Panc1 (cell line): ENCODE measurements at places on chromosomes 5 and 9. TPM values are rescaled to one million over a fixed set of nuclear protein-coding genes. Genes with fewer than 3 reads are reported as not detected.
A peak's percentile ranks its signal among the peaks of the same experiment; 100 is the strongest.

GLDC gene
- total RNA-seq: 4.0 TPM

GRCh38 chr5:152309926-152310450, 95.1 kb downstream of the NMUR2 start:
- no peak overlapping the region for H3K27ac ChIP-seq
- no peaks in the 10 kb centered on the region; the same call in 1 of the 2 replicates for H3K27me3 ChIP-seq
- no peak overlapping the region for H3K4me3 ChIP-seq
- no peaks in the 10 kb centered on the region for H3K36me3 ChIP-seq
- no peak for DNase-seq

GRCh38 chr9:95003689-95004410, 277.4 kb downstream of the AOPEP start:
- peaks cover 15% of the 10 kb centered on the region for H3K4me1 ChIP-seq
- H3K36me3 ChIP-seq: peaks cover 5% of the 10 kb centered on the region
- no peaks in the 10 kb centered on the region for H3K27me3 ChIP-seq
- no peak for DNase-seq
- peak overlapping the region; percentile 92 for H3K27ac ChIP-seq

- H3K27me3 ChIP-seq: no peaks in the 10 kb centered on the region
- no peaks in the 10 kb centered on the region for H3K36me3 ChIP-seq
- H3K27ac ChIP-seq: no peak overlapping the region
- H3K4me3 ChIP-seq: no peak overlapping the region
- H3K4me1 ChIP-seq: no peaks in the 10 kb centered on the region
- no peak for DNase-seq
These were observed 26.6 kb upstream of the CRB2 start for GRCh38 chr9:123329329-123329955.

GRCh38 chr5:131899686-131900085, 45.8 kb downstream of the MEIKIN start:
- H3K27ac ChIP-seq: no peak overlapping the region
- H3K4me1 ChIP-seq: no peaks in the 10 kb centered on the region
- H3K36me3 ChIP-seq: no peaks in the 10 kb centered on the region
- no peak overlapping the region for H3K4me3 ChIP-seq

DNA sequence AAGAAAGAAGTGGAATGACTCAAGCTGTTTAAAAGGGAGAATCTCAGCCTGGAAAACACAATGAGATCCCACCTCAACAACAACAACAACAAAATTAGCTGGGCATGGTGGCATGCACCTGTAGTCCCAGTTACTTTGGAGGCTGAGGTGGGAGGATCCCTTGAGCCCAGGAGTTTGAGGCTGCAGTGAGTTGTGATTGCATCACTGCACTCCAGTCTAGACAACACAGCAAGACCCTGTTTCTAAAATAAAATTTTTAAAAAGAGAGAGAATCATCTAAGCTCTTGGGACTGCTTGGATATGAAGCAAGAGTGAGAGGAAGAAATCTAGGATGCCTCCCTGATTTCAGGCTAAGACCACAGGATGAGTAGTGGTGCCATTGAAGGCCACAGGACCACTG, 47.4 kb upstream of the KIF2A start:
- DNase-seq: no peak
- H3K36me3 ChIP-seq: no peaks in the 10 kb centered on the region
- H3K4me1 ChIP-seq: no peaks in the 10 kb centered on the region

- no peaks in the 10 kb centered on the region for H3K36me3 ChIP-seq
- no peaks in the 10 kb centered on the region for H3K4me1 ChIP-seq
- no peak overlapping the region for H3K27ac ChIP-seq
- no peak overlapping the region for H3K4me3 ChIP-seq
These were observed 114.0 kb downstream of the PIP5K1B start for GRCh38 chr9:68819065-68819464.

GRCh38 chr9:81397481-81398381, 291.6 kb downstream of the TLE1 start:
- no peaks in the 10 kb centered on the region for H3K36me3 ChIP-seq
- H3K4me3 ChIP-seq: no peak overlapping the region
- DNase-seq: no peak
- H3K4me1 ChIP-seq: no peaks in the 10 kb centered on the region
- no peak overlapping the region for H3K27ac ChIP-seq

SLIT3 gene
- 26.4 TPM for total RNA-seq

- no peaks in the 10 kb centered on the region for H3K4me1 ChIP-seq
- H3K36me3 ChIP-seq: no peaks in the 10 kb centered on the region
- no peak overlapping the region for H3K4me3 ChIP-seq
- no peak overlapping the region for H3K27ac ChIP-seq
- DNase-seq: no peak
These were observed 277.5 kb downstream of the EPB41L4A start for GRCh38 chr5:112141582-112141981.

ACSL6 gene
- 0.18 TPM for total RNA-seq

SNCAIP gene
- not detected for total RNA-seq

ROR2 gene
- total RNA-seq: 5.9 TPM

GRCh38 chr9:130196643-130197042, 24.4 kb downstream of the NCS1 start:
- H3K36me3 ChIP-seq: no peaks in the 10 kb centered on the region
- H3K27ac ChIP-seq: no peak overlapping the region
- H3K27me3 ChIP-seq: no peaks in the 10 kb centered on the region
- H3K4me3 ChIP-seq: no peak overlapping the region

CDH9 gene
- 0.10 TPM for total RNA-seq

DNA sequence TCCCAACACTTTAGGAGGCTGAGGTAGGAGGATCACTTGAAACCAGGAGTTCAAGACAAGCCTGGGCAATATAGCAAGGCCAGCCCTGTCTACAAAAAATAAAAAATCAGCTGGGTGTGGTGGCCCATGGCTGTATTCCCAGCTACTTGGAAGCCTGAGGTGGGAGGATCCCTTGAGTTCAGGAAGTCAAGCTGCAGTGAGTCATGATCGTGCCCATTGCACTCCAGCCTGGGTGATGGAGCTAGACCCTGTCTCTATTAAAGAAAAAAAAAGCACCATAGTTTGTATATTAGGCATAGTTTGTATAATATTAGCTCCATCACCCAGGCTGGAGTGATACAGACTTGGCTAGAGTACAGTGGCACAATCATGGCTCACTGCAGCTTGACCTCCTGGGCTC, 9.6 kb upstream of the NME5 start:
- H3K4me3 ChIP-seq: no peak overlapping the region
- H3K27ac ChIP-seq: no peak overlapping the region
- no peaks in the 10 kb centered on the region for H3K36me3 ChIP-seq
- DNase-seq: no peak
- H3K27me3 ChIP-seq: no peaks in the 10 kb centered on the region
- no peaks in the 10 kb centered on the region for H3K4me1 ChIP-seq

- H3K36me3 ChIP-seq: peaks cover 21% of the 10 kb centered on the region
- DNase-seq: no peak
- H3K27me3 ChIP-seq: no peaks in the 10 kb centered on the region
- no peak overlapping the region for H3K4me3 ChIP-seq
- no peak overlapping the region for H3K27ac ChIP-seq
These were observed 8.9 kb downstream of the MTX3 start for GRCh38 chr5:79982136-79982535.

DMRTA1 gene
- total RNA-seq: 1.8 TPM

RNF208 gene
- 11.5 TPM for total RNA-seq

DNA sequence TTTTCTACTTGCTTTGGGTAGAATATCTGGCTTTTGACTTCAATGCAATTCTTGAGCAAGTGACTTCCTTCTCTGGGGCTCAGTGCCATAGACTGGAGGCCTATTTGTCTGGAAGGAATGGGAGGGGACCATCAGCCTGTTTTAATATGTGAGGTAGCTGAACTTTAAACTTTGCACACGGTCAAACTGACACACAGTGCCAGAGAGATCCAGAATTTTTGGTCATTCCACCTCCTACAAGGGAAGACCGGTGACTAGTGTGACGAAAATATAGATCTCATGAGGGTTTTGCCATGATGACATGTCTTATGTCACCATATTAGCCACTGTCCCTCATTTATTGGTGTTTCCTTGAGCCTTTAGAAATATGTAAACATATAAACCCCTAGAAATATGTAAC, 44.6 kb upstream of the ZSWIM6 start:
- H3K4me1 ChIP-seq: no peaks in the 10 kb centered on the region
- no peak overlapping the region for H3K4me3 ChIP-seq
- no peaks in the 10 kb centered on the region for H3K27me3 ChIP-seq

SLC6A7 gene
- not detected for total RNA-seq

DNA sequence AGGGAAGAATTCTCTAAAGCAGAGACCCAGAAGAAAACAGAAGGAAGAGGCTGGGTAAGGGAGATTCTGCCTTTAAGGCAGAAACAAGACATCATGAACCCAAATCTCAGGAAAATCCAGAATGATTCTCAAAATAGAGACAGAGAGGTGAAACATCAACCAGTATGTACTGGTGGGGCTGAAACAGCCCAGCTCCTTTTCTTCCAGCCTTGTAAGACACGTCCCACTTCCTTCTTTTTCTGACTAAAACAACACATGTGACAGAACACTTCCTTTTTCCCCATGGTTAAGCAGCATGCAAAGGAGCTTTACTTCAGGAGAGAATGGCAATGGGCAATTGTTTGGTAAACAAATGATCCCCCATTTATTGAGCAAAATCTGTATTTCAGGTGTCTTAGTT, 230.8 kb upstream of the NR4A3 start:
- H3K27me3 ChIP-seq: no peaks in the 10 kb centered on the region
- H3K4me3 ChIP-seq: no peak overlapping the region
- DNase-seq: no peak
- no peaks in the 10 kb centered on the region for H3K36me3 ChIP-seq

DNA sequence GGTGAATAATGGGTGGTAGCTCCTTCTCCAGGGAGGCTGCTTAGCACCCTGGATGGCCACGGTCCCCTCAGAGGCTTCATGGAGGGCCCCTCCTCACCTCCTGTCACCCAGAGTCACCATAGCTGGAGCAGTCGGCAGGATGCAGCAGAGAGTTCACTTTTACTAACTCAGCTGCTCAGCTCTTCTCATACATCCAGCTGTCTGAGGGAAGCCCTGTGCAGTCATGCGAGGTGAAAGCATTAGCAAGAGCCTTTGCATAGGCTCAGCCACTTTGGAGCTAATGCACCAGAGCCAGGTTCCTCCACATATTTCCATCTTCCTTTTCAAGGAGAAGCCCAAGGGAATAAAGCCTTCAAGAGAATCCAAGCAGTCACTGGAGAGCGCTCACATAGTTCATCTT, 499.2 kb downstream of the BNC2 start:
- H3K4me3 ChIP-seq: no peak overlapping the region
- no peaks in the 10 kb centered on the region for H3K4me1 ChIP-seq
- H3K27ac ChIP-seq: no peak overlapping the region
- no peaks in the 10 kb centered on the region for H3K27me3 ChIP-seq

DNA sequence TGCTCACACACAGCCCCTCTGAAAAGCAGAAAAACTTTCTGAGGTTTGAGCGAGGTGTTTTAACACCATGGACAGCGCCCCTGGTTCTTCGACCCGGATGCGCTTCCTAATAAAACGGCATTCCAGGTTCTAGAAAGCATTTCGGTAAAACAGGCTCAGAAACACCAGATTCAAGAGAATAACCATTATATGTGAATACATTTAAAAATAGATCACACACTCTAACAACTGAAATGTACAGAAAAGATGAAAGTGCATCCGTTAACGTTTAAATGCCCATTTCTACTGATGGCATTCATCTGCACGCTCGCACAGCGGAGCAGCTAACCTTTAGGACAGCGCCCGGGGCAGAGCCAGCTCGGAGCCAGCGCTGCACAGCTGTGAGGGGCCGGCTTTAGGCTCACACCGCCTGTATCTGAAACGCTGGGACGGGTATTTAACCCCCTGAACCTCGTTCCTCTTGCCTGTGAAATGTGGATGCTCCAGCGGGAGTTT, 26.3 kb upstream of the TENT4A start:
- H3K4me1 ChIP-seq: no peaks in the 10 kb centered on the region
- no peak overlapping the region for H3K27ac ChIP-seq
- peaks cover 18% of the 10 kb centered on the region for H3K27me3 ChIP-seq
- no peaks in the 10 kb centered on the region for H3K36me3 ChIP-seq

GRCh38 chr5:59007460-59008063, 424.7 kb downstream of the RAB3C start:
- DNase-seq: no peak
- H3K36me3 ChIP-seq: no peaks in the 10 kb centered on the region
- no peak overlapping the region for H3K27ac ChIP-seq
- no peaks in the 10 kb centered on the region; the same call in 1 of the 2 replicates for H3K27me3 ChIP-seq
- no peaks in the 10 kb centered on the region for H3K4me1 ChIP-seq

DNA sequence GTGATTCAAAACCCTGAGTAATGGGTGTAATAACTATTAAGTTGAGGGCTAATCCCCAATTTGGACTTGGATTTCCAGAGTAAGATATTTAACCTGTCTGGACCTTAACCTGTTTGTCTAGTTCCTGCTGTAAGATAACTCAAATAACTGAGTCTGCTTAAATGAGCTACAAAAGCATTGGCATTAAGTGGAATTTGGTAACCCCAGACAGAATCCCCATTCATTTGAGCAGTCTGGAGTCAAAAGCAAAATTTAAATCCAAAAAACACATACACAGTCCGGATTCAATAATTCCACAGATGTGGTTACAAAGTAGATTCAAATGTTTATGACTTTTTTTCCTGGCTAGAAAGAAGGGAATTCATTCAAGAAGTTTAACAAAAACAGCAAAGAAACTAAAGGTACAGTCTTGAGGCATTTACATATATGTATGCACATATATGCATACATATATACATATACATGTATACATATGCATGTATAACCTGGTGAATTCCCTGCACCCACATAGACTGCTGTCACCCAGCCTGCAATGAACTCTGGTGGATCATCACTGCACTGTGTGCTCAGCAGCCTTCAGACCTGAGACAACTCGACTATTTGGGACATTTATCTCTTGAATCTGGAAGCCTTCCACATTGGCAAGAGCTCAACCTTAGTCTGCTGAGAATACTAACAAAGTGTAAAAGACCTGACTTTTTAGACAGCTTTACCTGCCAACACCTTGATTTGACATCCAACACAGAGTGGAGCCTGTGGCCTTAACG, 205.4 kb downstream of the LURAP1L start:
- H3K4me3 ChIP-seq: no peak overlapping the region
- no peak for DNase-seq
- H3K27ac ChIP-seq: no peak overlapping the region
- H3K27me3 ChIP-seq: no peaks in the 10 kb centered on the region

DRD1 gene
- 1.0 TPM for total RNA-seq

- peaks cover 5% of the 10 kb centered on the region; the same call in 1 of the 2 replicates for H3K36me3 ChIP-seq
- H3K4me1 ChIP-seq: no peaks in the 10 kb centered on the region
- no peak for DNase-seq
These were observed 134.2 kb downstream of the ARHGAP26 start for GRCh38 chr5:142904416-142904815.

GRCh38 chr5:172923539-172923938, 35.7 kb upstream of the RPL26L1 start:
- H3K4me3 ChIP-seq: no peak overlapping the region
- peaks cover 2% of the 10 kb centered on the region; the same call in 1 of the 2 replicates for H3K36me3 ChIP-seq
- no peak for DNase-seq

GRCh38 chr9:63728287-63728686, 1556.7 kb downstream of the FOXD4L5 start:
- no peak overlapping the region for H3K27ac ChIP-seq
- DNase-seq: no peak
- no peaks in the 10 kb centered on the region for H3K4me1 ChIP-seq
- H3K27me3 ChIP-seq: no peaks in the 10 kb centered on the region

DNA sequence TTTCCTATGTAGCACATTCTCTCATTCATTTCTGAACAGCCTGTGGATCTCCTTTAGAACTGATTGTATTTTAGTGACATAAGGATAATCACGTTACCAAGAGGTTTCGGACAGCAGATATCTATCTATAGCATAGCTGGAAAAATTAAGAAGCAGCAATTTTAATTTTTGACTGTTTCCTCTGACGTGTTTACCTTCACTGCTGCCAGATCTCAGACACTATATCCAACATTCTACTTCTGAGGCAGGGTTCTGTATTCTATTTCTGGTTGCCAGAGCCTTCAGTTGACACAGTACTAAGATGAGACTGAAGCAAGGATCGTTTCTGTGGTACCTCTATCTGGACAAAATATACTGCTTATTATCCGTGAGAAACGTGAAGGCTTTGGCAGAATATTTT, at the start of gene EFCAB9:
Gene EFCAB9, plus strand, starts transcription at position 301 of the 400 bp plus-strand sequence. Its CDS starts 1 bp downstream, at position 302.
- no peaks in the 10 kb centered on the region for H3K36me3 ChIP-seq
- H3K27ac ChIP-seq: 0 out of 2 replicates have a peak within 1 kb of the TSS, but pooled peaks have one; percentile 41
- H3K4me3 ChIP-seq: peak within 1 kb of the TSS; percentile 16; the same call in 1 of the 2 replicates
- peaks cover 11% of the 10 kb centered on the region; the same call in 1 of the 2 replicates for H3K4me1 ChIP-seq

CDHR2 gene
- total RNA-seq: 0.72 TPM
